Activated CD8-positive, alpha-beta memory T cell treated with anti-CD3 and anti-CD28 coated beads, Interleukin-2, amount 50 U/mL, for 48 hours (primary cell): ENCODE measurements at places on chromosomes 11 and 22.

DNA sequence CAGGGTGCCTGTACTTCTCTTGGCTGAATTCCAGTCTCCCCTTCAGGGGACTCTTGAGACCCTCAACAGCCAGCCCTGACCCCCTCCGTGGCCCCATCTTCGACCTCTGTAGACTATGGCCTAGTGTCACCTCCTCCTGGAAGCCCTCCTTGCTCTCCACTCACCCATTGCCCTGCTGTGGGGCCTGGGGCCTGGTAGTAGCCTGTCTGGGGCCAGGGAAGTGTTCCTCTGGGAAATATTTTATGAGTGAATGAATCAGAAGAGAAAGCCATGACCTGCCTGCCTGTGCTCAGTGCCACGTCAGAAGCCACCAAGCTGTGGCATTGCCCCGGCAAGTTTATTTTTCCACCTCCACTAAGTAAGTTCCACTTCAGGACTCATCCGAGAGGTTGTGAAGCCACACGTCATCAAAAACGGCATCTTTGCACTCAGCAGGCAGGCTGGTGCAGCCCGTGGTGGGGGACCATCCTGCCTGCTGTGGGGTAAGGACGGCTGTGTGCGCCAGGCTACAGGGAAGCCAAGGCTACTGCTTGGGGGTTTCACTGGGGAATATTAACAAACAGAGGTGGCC is 59.6 kb upstream of the PPARA start:
- DNase-seq, result no peak

DNA sequence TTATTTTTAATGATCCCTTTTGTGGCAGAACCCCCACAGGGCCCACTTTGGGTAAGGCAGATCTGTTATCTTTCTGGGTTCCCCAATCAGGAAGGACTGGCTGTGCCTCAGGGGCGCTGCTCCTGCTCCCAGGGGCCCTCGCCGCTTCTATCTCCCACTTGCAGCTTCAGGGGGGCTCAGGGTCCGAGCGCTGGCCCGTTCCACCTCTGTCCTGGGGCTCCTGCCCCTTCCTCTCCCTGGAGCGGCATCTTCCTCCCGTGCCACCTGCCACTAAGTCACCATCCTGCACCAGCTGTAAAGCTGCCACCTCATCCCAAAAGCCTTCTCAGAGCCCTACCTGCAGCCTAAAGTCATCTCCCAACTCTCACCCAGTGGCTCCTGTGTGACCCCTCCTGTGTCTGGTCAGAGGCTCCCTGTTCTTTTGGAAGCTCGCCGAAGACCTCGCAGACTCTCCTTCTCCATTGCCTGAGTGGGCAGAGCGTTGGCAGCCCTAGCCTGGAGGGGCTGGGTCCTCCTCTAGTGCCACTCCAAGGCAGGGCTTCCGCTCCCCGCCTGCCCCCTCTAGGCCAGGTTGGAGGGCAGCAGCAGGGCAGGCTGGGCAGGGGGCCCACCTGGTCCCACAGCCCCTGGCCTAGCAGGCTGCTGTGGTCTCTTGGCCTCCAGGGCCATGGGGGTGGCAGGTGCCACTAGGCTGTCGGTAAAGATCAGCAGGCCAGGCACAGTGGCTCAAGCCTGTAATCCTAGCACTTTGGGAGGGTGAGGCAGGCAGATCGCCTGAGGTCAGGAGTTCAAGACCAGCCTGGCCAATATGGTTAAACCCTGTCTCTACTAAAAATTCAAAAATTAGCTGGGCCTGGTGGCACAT is 106.7 kb downstream of the MORC2 start:
- peak; percentile 35 for DNase-seq

DNA sequence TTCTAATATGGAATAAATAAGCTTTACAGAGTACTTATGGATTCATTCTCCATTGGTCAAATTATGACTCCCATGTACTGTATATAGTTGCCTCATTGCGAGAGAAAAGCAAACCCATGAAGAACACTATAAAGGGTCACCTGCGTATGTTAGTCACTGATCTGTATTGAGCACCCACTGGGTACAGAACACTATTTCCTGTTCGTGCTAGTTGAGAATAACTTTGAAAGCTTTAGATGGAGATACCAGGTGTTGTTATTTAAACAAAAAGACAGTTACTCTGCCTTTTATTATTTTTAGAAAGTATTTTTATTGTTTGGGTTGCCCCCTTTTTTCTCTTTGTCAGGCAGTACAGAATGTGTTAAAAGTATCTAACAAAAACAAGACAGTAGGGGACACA is 79.9 kb downstream of the DEUP1 start:
- DNase-seq, result no peak

DNA sequence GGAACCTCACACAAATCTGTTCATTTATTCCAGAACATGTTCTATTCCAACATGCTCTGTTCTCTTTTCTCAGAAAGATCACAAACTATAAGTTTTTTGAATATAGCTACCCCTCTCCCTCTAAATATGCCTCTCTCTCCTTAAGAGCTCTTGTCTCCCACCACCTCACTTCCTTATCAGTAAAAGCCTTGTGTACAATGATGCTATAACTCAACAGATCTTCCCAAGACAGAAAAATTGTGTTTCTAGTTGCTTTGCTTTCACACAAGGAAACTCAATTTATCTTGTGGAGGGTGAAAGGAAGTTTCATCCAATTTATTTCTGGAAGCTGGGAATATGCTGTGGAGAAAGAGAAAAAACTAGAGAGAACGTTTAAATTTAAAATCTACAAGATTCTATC is 64.4 kb downstream of the FAM76B start:
- DNase-seq, result no peak

DNA sequence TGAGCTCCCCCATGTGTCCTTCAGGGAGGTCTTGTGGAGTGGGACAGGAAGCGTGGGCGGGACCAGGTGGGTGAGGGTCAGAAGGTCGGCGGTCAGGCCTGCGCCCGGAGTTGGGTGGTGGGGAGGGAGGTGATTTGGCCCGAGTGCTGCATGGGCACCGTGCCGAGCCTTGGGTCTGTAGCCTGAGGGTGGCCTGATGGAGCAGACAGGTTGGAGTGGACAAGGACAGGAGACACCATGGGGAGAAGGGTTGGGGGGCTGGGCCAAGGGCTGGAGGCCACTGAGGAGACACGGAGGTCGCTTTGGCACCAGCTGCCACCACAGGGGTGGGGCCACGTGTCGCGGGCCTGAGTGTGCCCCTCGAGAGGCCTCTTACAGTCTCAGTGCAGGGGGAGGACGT is 53.1 kb downstream of the AP2A2 start:
- DNase-seq, result no peak

- DNase-seq, result no peak
These were observed 41.4 kb upstream of the NFAM1 start for GRCh38 chr22:42473484-42474193.

- peak; percentile 33 for DNase-seq
These were observed 530.3 kb downstream of the BRD1 start for GRCh38 chr22:49297286-49297870.

DNA sequence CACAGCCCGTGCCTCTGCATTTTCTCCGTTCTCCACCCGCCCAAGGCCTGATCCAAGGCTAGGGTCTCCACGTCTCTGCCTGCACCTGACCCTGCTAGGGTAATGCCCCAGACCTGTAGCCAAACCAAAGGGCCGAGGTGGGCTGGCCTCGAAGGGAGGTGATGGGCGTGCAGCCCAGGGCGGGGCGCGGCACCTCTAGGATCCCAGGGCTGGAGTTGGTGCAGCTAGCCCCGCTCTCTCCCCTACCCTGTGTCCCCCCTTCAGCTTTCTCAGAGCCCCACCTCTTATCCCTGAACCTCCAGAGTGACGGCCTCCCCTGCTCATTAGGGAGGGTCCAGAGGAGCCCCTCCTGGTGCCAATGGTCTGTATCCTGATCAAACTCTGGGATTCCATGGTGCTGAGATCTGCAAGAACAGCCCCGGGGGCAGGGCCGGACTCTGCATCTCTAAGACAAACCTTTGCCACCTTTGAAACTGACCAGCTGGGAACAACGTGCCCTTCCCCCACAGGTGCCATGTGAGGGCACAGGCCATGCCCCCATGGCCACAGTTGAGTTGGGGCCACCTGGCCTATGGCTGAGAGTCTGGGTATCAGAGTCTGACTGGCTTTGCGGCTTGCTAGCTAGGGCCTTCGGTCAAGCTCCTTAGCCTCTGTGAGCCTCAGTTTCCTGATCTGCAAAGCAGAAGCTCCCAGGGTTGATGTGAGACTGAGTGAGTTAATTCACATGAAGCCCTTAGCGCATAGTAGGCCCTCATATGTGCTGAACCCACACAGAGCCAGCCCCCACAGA is 23.1 kb upstream of the CBX7 start:
- no peak for DNase-seq

DNA sequence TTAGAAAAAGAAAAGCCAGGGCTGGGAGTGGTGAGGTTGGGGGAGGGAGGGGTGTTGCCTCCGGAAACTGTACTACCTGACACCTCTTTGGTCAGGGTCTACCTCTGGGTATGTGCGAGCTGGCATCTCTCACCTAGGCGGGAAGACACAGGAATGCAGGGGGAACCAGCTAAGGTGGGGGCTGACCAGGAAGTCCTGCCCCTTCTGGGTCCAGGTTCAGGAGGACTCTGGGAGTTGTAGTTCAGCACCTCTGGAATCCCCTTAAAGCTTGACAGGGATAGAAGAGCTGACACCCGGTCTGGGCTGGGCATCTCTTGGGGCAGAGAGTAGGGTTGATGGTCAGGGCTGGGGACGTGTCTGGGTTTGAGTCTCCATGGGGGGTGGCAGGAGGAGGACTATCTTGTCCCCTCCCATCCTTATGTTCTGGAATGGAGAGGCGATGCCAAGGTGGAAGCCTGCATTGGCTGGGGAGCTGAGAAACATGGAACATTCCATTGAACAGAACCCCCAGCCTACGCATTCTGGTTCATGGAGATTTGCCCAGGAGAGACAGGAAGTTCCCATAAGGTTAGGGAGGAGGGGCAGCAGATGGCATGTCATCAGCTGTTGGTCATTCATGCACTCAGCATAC is 2.1 kb upstream of the KIAA1671 start:
- DNase-seq, result no peak

DNA sequence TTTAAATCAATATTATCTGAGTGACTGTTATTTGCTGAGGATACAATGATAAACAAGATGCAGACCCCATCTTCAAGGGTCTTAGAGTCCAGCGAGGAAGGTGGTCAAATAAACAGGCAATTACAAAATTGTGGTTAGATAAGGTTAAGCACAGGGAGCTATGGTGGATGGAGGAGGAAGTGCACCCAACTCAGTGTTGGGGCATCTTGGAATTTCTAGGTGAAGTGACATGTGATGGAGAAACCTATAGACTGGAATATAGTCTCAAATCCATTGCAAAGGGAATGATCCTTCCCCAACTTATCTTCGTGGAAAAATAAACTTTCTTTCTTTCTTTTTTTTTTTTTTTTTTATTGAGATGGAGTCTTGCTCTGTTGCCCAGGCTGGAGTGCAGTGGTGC is 3.4 kb upstream of the PTPRJ start:
- DNase-seq, result no peak

DNA sequence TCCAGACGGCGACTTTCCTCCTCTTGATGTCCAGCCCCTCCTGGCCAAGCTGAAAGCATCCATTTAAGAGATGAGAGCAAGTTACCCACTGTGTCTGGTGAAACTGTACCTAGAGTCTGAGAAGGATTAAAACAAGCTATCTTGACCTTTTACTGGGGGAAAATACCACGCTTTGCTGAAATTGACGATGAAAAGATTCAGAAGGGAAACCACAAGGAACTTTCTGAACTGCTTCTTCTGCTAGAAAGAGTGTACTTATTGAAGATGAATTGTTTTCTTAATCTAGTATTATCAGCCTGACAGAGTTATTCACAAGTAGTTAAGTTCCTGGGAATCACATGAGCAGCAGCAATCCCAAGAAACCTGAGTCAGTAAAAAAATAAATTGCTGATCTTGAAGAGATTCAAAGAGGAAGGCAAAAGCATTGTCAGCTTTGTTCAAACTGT is 13.1 kb upstream of the MS4A6A start:
- no peak for DNase-seq

GRCh38 chr11:20192641-20193040 is 32.4 kb upstream of the DBX1 start:
- no peak for DNase-seq

- DNase-seq, result no peak
These were observed 5.2 kb downstream of the C22orf31 start for GRCh38 chr22:29056472-29056871.

GRCh38 chr22:26615149-26615548 is 2.7 kb downstream of the CRYBB1 start:
- no peak for DNase-seq
